ENCODE measurements at places on chromosomes 16 and 17. TPM values are rescaled to one million over a fixed set of nuclear protein-coding genes. Genes with fewer than 3 reads are reported as not detected.

GRCh38 chr16:80984124-80984892 is 22.4 kb downstream of the CMC2 start:
- no peak for ATAC-seq

The RANGRF gene
- 28.7 TPM for total RNA-seq

GRCh38 chr16:80973991-80974390 is 32.7 kb downstream of the CMC2 start:
- ATAC-seq = no peak

DNA sequence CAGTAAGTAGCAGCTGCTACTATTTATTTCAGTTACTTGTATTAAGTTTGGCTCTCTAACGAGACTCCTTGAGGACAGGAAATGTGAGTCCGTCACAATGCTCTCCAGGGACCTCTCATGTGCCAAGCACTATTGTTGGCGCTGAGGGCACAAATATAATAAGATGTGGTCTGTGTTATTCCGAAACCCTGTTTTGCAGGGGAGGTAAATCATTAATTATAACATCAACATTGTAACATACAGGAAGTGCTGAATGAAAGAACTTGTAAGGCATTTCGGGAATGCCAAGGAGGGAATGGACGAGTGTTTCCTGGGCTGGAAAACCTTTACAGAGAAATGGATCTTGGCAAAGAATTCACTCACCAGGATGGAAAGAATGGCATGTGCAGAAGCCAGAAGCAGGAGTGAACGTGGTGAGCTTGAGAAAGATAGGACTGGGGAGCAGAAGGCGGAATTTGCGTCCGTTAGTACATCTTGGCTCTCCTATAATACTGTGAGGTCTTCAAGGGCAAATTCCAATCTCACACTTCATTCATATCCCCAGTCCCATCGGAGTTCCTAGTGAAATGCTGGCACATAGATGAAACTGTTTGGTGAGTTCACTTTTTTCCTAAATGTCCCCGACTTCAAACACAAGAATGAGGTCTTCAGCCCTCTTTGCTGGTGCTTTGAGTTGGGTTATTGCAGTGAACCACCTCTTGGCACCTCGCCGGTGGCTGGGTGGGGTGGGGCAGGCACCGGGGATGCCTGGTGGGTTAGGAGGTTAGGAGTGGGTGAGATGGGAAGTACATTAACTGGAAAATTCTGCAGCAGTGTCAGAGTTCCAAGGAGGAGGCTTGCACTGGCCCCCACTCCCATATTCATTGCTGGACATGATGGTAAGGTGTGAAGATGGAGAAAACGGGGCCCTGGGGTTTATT is 11.5 kb downstream of the TAC4 start:
- ATAC-seq = no peak

The CIITA gene
- 5.1 TPM for total RNA-seq

- no peak for ATAC-seq
These were observed 369.1 kb downstream of the CPPED1 start for GRCh38 chr16:12434567-12434966.

GRCh38 chr17:31490671-31491375 is 99.3 kb downstream of the RAB11FIP4 start:
- no peak for ATAC-seq

The OR3A1 gene
- total RNA-seq = not detected

DNA sequence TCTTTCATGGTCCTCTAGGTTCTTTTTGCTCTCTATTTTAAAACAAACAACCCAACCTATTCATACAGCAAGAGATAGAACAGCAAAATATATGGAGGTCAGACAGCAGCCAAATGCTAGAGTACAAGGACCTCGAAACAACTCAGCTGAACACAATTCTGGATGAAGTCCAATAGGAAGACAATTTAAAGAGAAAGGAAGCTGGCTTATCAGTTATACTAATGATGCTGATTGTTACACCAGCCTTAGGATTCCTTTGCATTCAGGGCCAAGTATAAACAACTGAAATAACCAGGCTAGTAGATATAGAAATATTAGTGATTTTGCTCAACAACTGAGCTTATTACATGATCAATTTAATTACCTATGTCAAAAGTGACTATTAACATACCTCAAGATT is 2.5 kb downstream of the SSH2 start:
- no peak for ATAC-seq

The PERCC1 gene
- total RNA-seq = not detected

The JMJD8 gene
- total RNA-seq = 97.4 TPM

The TMEM98 gene
- 70.7 TPM for total RNA-seq

The GPR139 gene
- not detected for total RNA-seq

- no peak for ATAC-seq
These were observed 10.9 kb downstream of the RARA start for GRCh38 chr17:40319651-40320540.

The RAB11FIP4 gene
- total RNA-seq = 1.2 TPM

DNA sequence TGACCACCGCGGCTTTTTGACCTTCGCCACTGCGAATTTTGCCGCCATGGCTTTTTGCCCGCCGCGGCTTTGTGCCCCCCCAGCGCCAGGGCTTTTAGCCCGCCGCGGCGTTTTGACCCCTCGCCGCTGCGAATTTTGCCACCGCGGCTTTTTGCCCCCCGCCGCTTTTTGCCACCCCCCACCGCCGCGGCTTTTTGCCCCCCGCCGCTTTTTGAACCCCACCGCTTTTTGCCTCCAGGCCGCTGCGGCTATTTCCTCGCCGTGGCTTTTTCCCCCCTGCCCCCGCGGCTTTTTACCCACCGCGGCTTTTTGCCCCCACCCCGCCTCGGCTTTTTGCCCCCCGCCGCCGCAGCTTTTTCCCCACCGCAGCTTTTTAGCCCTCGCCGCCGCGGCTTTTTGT is 134.8 kb upstream of the TP53TG3C start:
- ATAC-seq = no peak

DNA sequence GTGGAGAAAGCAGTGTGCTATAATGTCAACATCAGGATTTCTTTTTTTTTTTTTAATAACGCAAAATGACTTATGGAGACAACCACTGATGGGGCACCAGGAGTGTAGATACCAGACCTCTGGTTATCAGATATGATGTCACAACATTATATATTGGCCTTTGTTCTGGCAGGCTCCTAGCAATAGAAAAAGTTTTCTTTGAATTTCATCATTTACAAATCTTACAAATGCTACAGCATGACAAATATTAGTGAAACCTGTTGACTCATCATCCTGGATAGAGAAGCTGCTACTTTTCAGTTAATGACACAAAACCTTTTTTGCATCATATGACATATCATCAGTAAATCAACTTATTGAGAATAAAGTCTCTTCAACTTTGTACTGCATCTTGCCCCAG is 6.1 kb downstream of the THUMPD1 start:
- ATAC-seq = no peak

DNA sequence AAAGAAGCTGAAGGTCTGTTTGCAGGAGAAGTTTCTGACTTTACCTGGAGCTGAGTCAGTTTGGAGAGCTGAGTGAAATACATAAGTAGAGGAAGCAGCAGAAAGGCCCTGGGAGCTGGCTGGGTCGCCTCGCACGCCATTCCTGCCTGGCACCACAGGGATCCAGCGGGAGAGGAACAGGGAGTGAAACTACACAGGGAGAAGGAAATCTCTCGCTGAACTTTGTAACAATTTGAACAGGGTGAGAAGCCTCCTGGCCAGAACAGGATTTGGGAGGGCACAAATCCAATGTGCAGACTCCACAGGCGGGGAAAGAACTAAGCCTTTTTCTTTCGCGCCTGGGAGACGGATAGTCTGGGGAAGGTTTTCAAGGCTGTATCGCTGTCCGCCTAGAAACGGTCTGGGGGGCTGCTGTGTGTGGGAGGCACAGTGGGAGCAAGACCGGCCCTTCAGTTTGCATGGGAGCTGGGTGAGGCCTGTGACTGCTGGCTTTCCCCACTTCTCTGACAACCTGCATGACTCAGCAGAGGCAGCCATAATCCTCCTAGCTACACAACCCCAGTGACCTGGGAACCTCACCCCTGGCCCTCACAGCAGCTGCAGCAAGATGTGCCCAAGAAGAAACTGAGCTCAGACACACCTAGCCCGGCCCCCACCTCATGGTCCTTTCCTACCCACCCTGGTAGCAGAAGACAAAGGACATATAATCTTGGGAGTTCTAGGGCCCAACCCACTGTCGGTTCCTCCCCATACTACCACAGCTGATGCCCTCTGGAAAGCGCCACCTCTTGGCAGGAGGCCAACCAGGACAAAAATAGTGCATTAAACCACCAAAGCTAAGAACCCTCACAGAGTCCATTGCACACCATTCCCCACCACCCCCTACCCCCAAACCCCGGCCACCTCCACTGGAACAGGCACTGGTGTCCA is 778.6 kb downstream of the KCNJ2 start:
- ATAC-seq = no peak

GRCh38 chr16:29992344-29992967 is 3.0 kb downstream of the HIRIP3 start:
- no peak for ATAC-seq

DNA sequence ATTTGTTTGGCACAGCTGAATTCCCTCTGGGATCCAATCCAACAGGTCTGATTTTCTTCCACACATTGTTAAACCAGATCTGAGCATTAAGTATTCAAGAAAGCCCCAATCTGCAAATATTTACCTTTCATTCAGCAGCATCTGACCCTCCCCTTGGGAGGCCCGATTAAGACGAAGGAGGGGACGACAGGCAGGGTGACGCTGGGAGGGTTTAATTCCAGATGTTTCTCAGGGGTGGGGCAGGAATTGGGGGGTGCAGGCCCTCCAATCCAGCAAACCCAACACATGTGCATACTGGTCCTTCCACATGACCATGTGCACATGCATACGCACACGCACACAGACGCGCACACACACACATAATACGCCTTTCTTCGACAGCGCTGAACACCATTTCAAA is 240.5 kb downstream of the GSG1L start:
- ATAC-seq = no peak

DNA sequence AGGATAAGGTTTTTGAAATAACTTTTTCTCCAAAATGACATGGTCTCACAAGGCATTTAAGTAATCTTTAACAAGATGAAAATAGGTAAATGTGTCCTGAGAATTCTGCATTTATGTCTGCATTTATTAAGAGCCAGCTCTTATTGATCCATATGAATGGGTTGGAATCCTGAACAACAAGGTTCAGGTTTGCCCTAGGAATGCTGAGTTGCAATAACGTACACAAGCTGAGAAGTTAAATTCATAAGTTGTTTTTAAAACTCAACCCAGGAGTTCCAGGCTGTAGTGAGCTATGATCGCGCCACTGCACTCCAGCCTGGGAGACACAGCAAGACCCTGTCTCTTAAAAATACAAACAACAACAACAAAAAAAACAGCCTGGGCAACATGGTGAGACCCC is 28.1 kb downstream of the GLG1 start:
- ATAC-seq = no peak

DNA sequence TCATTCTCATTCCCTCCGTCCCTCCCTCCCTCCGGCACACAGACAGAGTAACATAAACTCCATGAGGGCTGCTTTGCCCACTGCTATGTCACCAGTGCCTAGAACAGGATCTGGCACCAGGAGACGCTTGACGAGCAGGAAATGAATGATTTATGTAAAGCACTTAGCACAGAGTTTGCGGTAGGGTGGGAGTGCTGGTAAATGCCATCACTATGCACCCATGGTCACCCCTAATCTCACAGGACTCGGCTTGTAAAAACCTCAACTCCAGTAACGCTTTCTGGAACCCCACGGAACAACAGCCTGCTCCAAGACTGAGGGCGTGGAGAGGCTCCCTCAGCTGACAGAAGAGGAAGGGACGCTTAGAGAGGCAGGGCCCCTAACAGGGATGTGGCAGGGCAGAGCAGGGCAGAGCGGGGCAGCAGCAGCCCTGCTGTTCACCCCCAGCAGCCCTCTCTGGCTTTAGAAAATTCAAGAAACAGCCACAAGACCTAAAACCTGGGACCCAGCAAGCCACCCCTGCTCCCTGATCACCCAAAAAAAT is 156.9 kb downstream of the C16orf78 start:
- ATAC-seq = no peak

The RPS15A gene
- total RNA-seq = 785 TPM

The MLYCD gene
- total RNA-seq = 17.6 TPM

The SLC52A1 gene
- not detected for total RNA-seq

The FAM234A gene
- 113 TPM for total RNA-seq

- ATAC-seq = no peak
These were observed 59.5 kb upstream of the CDC42EP4 start for GRCh38 chr17:73371285-73371684.

GRCh38 chr16:69302301-69302700 is 8.8 kb upstream of the VPS4A start:
- ATAC-seq = no peak

DNA sequence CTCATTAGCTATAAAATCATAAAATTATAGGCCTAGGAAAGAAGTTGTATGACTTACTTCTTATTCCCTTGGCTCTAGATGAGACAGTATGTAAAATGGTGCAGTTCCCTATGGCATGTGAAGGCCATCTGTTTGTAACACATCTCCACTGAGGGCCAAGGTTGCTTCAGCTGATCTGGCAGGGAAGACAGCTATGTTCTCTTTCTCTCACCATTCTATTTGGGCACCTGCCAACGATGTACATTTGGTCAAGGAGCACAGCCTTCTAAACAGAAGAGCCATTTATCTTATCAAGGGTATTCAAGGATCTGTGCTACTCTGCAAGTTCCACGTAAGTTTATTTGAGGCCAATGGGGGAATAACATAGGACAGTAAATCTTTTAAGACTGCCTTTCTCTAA is 129.8 kb upstream of the TOM1L1 start:
- no peak for ATAC-seq

DNA sequence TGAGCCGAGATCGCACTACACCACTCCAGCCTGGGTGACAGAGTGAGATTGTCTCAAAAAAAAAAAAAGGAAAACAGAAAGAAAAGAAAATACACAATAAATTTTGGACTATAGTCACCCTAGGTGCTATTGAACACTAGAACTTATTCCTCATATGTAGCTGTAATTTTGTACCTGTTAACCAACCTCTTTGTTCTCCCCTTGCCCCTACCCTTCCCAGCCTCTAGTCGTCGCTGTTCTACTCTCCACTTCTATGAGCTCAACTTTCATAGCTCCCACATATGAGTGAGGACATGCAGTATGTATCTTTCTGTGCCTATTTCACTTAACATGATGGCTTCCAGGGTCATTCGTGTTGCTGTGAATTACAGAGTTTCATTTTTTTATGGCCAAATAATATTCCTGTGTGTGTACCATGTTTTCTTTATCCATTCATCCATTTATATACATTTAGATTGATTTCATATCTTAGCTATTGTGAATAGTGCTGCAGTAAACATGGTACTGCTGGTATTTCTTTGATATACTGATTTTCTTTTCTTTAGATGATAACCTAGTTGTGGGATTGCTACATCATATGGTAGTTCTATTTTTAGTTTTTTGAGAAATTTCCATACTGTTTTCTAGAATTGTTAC is 28.3 kb downstream of the VPS35L start:
- ATAC-seq = no peak

The EXOC3L1 gene
- 6.1 TPM for total RNA-seq

The C1QL1 gene
- 5.8 TPM for total RNA-seq
